HCT116 (cell line): ENCODE measurements at places on chromosomes 16 and 17. TPM values are rescaled to one million over a fixed set of nuclear protein-coding genes. Genes with fewer than 3 reads are reported as not detected.

DNA sequence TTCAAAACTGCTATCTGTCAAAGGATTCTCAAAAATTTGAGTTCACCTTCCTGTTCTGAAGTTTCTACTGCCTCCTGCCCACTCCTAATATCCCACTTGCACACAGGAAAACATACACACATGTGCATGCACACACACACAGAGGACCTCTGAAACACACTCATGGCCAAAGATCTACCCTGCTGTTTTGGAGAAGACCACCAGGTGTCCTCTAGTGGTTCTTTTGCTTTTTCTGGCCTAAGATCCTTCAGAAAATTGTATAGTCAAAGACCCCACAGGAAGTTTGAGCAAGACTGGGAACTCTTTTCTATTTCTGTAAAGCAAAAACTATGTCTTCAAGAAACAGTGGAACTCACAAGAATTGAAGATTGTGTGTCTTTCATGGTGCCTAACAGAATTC, 90.2 kb downstream of the CDH8 start:
- DNase-seq, result no peak
- H3K36me3 ChIP-seq, result no peaks in the 10 kb centered on the region
- H3K27me3 ChIP-seq, result no peaks in the 10 kb centered on the region
- H3K27ac ChIP-seq, result no peak overlapping the region
- H3K4me3 ChIP-seq, result no peak overlapping the region

Gene LGALS9B
- 0.20 TPM for total RNA-seq

- no peak for DNase-seq
- H3K27ac ChIP-seq, result no peak overlapping the region
- H3K36me3 ChIP-seq, result peaks cover 19% of the 10 kb centered on the region; the same call in 1 of the 2 replicates
- H3K4me1 ChIP-seq, result peaks cover 19% of the 10 kb centered on the region
- H3K27me3 ChIP-seq, result no peaks in the 10 kb centered on the region
Measured at GRCh38 chr16:22300427-22301071, 3.3 kb downstream of the POLR3E start.

- no peaks in the 10 kb centered on the region for H3K36me3 ChIP-seq
- no peak overlapping the region for H3K27ac ChIP-seq
- H3K27me3 ChIP-seq, result peaks cover 20% of the 10 kb centered on the region
- no peak overlapping the region for H3K4me3 ChIP-seq
- H3K4me1 ChIP-seq, result no peaks in the 10 kb centered on the region
Measured at GRCh38 chr16:82364690-82365089, 194.7 kb upstream of the MPHOSPH6 start.

DNA sequence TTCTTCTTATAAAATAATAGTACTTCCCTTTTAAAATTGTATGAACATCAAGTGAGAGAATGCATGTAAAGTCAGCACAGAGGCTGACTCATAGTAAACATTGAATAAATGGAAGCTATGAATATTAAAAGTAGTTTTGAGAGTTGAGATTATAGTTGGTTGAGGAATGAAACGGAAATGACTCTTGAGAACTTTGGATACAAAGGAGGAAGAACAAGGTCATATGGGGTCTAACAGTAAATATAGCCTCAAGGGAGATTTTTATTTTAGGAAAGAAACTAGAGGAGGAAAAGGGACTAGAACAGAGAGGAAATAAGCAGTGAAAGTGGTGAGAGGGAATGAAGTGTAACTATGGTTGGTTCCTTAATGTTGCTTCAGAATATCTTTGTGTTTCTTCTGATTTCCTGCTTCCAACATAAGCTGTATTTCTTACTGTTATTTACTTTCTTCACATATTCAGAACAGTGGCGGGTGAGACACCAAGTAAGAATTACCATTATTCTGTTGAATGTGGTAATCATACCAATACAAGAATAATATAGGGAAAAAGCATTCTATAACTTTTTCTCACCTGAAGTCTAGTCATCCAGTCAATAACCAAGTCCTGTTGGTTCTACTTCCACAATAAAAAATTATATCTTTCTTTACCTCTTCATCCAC, 165.1 kb downstream of the CHD9 start:
- no peak overlapping the region for H3K27ac ChIP-seq
- no peak overlapping the region for H3K4me3 ChIP-seq
- no peaks in the 10 kb centered on the region for H3K36me3 ChIP-seq
- no peaks in the 10 kb centered on the region for H3K27me3 ChIP-seq

Gene PTX4
- total RNA-seq, result not detected

DNA sequence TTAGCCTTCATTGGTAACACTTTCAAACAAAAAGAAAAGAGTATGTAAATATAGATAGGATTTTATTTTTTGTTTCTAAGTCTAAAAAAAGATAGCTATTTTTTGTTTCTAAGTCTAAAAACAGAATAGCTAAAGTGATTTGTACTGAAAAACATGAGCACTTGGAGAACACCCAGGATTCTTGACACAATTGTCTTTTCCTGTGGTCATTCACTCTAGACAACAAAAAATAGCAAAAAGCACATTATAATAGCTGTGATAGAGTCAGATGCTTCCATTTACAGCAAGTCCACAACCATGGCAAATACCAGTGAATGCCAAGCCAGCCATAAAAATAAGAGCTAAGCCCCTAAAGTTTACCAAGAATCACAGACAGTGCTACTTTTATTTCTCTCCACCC, 36.7 kb downstream of the SKAP1 start:
- H3K4me3 ChIP-seq, result no peak overlapping the region
- no peak for DNase-seq
- no peaks in the 10 kb centered on the region for H3K36me3 ChIP-seq
- no peaks in the 10 kb centered on the region for H3K27me3 ChIP-seq
- no peaks in the 10 kb centered on the region for H3K4me1 ChIP-seq
- no peak overlapping the region for H3K27ac ChIP-seq

DNA sequence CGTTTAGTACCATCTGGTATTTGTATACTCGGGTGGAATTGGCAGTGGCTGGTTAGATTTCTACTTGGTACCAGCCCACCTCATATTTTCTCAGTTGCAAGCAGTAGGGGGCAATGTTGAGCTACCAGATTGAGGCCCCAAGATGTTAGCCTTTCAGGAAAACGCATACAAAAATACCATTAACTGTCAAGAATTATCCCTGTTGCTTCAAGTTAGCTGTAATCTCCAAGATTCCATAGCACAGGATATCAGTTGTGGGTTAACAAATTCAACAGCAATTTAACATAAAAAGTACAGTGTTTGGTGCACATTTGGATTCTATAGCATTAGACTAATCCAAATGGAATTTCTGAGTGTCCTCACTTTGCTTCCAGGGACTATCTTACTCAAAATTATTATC, 188.2 kb downstream of the FTO start:
- no peaks in the 10 kb centered on the region for H3K4me1 ChIP-seq
- H3K27me3 ChIP-seq, result no peaks in the 10 kb centered on the region

Gene HP
- total RNA-seq, result 18.1 TPM

Gene CDH3
- 94.7 TPM for total RNA-seq

DNA sequence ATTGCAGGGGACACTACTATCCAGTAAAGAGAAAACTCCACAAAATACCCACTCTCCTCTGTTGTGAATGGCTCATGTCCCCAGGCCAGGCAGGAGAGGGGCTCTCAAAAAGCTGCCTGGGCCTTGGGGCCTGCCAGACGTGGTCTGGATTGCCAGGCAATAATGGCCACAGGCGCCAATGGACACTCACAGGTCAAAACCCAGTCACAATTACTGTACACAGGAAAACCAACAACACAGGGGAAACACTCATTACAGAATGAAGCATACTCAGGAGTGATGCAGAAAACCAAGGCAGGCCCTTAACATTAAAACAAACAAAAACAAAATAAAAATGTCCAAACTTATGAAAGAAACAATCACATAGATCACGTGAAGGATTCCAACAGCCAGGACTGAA, 35.1 kb upstream of the SREBF1 start:
- DNase-seq, result no peak
- H3K4me1 ChIP-seq, result peaks cover 13% of the 10 kb centered on the region; the same call in 1 of the 2 replicates
- H3K36me3 ChIP-seq, result no peaks in the 10 kb centered on the region

Gene KRTAP1-1
- total RNA-seq, result not detected

Gene GAS2L2
- not detected for total RNA-seq

- no peaks in the 10 kb centered on the region for H3K27me3 ChIP-seq
- no peak overlapping the region for H3K4me3 ChIP-seq
- no peak for DNase-seq
- no peaks in the 10 kb centered on the region for H3K36me3 ChIP-seq
- H3K27ac ChIP-seq, result no peak overlapping the region
Measured at GRCh38 chr17:17880577-17881196, 43.9 kb upstream of the SREBF1 start.
